CMK (cell line): ENCODE measurements at places on chromosomes 3 and 15.

- no peak for DNase-seq
These were observed 30.1 kb downstream of the SST start for GRCh38 chr3:187639927-187640568.

DNA sequence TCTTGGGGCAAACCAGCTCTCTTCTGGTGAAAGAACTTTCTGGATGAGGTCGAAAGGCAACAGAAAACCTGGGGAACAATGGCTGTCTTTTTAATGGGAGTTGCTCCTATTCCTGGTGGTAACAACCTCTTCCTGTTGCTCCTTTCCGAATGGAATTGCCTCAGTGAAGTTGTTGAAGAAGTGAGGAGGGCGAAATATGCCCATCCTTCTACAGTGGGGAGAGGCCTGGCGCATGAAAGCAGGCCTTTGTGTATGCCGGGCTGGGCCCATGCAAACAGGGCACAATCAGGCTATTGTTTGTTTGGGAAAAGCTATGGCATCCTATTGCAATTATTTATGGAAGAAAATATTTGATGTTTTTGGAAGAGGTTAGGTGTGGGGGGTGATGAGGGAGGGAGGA lies 166.9 kb downstream of the IGF1R start:
- DNase-seq, result no peak

- DNase-seq, result no peak
These were observed 31.0 kb downstream of the ENTPD3 start for GRCh38 chr3:40417845-40418543.

GRCh38 chr3:134311265-134311664 lies 60.6 kb upstream of the RYK start:
- DNase-seq, result no peak

DNA sequence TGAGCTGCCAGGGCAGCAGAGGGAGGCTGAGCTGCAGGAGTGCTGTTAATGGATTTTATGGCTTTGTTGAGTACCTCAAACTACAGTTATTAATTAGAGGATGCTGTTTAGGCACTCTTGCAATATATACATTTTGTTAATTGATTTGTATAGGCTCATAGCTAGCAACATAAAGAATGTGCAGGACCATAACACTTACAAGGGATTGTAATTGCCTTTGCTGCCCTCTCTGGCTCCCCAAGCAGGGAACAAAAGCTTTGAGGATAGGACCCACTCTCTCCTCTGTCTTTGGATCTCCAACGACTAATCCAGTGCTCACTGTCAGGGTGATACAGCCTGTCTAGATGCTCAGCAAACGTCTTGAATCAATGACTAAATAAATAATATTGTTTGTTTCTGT lies 1.2 kb upstream of the CLSTN2 start:
- no peak for DNase-seq

GRCh38 chr3:20701641-20702040 lies 515.6 kb upstream of the SGO1 start:
- no peak for DNase-seq
